Smooth muscle cell of trachea (primary cell): ENCODE measurements at places on chromosomes 5 and 9. TPM values are rescaled to one million over a fixed set of nuclear protein-coding genes. Genes with fewer than 3 reads are reported as not detected.

The ADAMTSL2 gene
- under 0.01 and 0.15 TPM in 2 replicates for total RNA-seq

The RPL12 gene
- total RNA-seq, result 952 and 1,458 TPM in 2 replicates

The SLC1A3 gene
- 8.3 and 11.6 TPM in 2 replicates for total RNA-seq

The SSBP2 gene
- 41.7 and 50.3 TPM in 2 replicates for total RNA-seq

The ABCA1 gene
- 87.0 and 212 TPM in 2 replicates for total RNA-seq

The ZFP2 gene
- 1.6 and 1.8 TPM in 2 replicates for total RNA-seq

The GFI1B gene
- total RNA-seq, result 0.17 TPM in 1 of 2 replicates, not detected in the other

The FAM81B gene
- not detected in 2 replicates for total RNA-seq

The LHX3 gene
- total RNA-seq, result under 0.01 TPM in 1 of 2 replicates, not detected in the other

The GPR151 gene
- not detected in 2 replicates for total RNA-seq

The RLN2 gene
- total RNA-seq, result not detected in 2 replicates

The PTPRD gene
- 13.1 and 21.5 TPM in 2 replicates for total RNA-seq

The ANKRD31 gene
- under 0.01 and 0.29 TPM in 2 replicates for total RNA-seq

The INSL6 gene
- total RNA-seq, result not detected in 2 replicates

The KCNN2 gene
- 0.44 TPM in 1 of 2 replicates, not detected in the other for total RNA-seq

The HMCN2 gene
- total RNA-seq, result under 0.01 and 0.17 TPM in 2 replicates

The ZBED3 gene
- 2.8 and 3.1 TPM in 2 replicates for total RNA-seq

The KIF24 gene
- 0.50 and 3.2 TPM in 2 replicates for total RNA-seq

The CARTPT gene
- not detected in 2 replicates for total RNA-seq

The SPATA31D4 gene
- total RNA-seq, result not detected in 2 replicates

The RBM18 gene
- total RNA-seq, result 8.3 and 8.9 TPM in 2 replicates

The GPX8 gene
- total RNA-seq, result 124 and 134 TPM in 2 replicates

The FAM163B gene
- not detected in 2 replicates for total RNA-seq

The FOXD1 gene
- 7.6 and 11.7 TPM in 2 replicates for total RNA-seq

The TEX48 gene
- not detected in 2 replicates for total RNA-seq

The TRPM3 gene
- total RNA-seq, result under 0.01 and 0.44 TPM in 2 replicates

The SIT1 gene
- total RNA-seq, result 0.29 TPM in 1 of 2 replicates, not detected in the other

The SLC6A19 gene
- not detected in 2 replicates for total RNA-seq

The CCL19 gene
- not detected in 2 replicates for total RNA-seq

The CSF1R gene
- under 0.01 and 0.17 TPM in 2 replicates for total RNA-seq

The NR5A1 gene
- not detected in 2 replicates for total RNA-seq

The PLCXD3 gene
- total RNA-seq, result under 0.01 and 0.58 TPM in 2 replicates

The LCN10 gene
- total RNA-seq, result not detected in 2 replicates

The KCNT1 gene
- not detected in 2 replicates for total RNA-seq

The RGMB gene
- total RNA-seq, result 63.0 and 99.9 TPM in 2 replicates

The AMACR gene
- 15.5 and 18.6 TPM in 2 replicates for total RNA-seq

The PCDHB15 gene
- total RNA-seq, result under 0.01 and 0.66 TPM in 2 replicates

The ZNF169 gene
- 5.0 and 9.0 TPM in 2 replicates for total RNA-seq

The CDX1 gene
- total RNA-seq, result 0.15 and 0.17 TPM in 2 replicates

The FABP6 gene
- total RNA-seq, result not detected in 2 replicates

The INSL4 gene
- total RNA-seq, result not detected in 2 replicates

The RXFP3 gene
- total RNA-seq, result not detected in 2 replicates

The PCDHA12 gene
- total RNA-seq, result under 0.01 TPM in 1 of 2 replicates, not detected in the other

The C9orf43 gene
- total RNA-seq, result 0.15 and 0.50 TPM in 2 replicates

The ACER2 gene
- 1.6 and 3.6 TPM in 2 replicates for total RNA-seq

The RAD1 gene
- total RNA-seq, result 26.0 and 42.0 TPM in 2 replicates

The F2RL2 gene
- 27.6 and 42.3 TPM in 2 replicates for total RNA-seq

The DCAF10 gene
- total RNA-seq, result 31.3 and 45.5 TPM in 2 replicates

The PTGS1 gene
- total RNA-seq, result 44.8 and 67.8 TPM in 2 replicates

The SHROOM1 gene
- 8.6 and 9.1 TPM in 2 replicates for total RNA-seq

The PCDHA13 gene
- under 0.01 TPM in 2 replicates for total RNA-seq

The MELK gene
- total RNA-seq, result 5.3 and 35.3 TPM in 2 replicates

The NEUROG1 gene
- total RNA-seq, result not detected in 2 replicates

The PTGER4 gene
- 10.3 and 23.3 TPM in 2 replicates for total RNA-seq
